Trophoblast cell (in vitro differentiated cells and primary cell): ENCODE measurements at places on chromosomes 16 and 17.

- no peak for DNase-seq
Measured at GRCh38 chr17:32493571-32493970, 6.8 kb downstream of the CDK5R1 start.

DNA sequence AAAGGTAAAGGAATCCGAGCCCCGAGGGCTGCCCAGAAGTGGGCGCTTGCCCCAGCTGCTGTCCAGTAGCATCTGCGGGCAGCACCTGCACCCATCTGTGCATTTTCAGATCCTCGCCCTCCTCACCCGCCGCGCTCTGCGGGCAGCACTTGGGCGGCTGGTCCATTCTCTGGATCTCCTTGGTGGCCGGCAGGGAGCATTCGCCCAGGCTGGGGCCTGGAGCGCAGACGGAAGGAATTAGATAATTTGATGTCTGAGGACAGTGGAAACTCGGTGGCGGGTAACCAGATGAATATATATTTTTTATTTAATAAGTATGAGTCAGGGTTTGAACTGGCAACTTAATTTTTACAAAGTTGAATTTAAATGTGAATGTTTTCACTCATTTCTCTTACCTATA, 88.5 kb downstream of the NPIPB11 start:
- no peak for DNase-seq

- no peak for DNase-seq
Measured at GRCh38 chr17:18235743-18236256, 10.4 kb downstream of the LLGL1 start.

DNA sequence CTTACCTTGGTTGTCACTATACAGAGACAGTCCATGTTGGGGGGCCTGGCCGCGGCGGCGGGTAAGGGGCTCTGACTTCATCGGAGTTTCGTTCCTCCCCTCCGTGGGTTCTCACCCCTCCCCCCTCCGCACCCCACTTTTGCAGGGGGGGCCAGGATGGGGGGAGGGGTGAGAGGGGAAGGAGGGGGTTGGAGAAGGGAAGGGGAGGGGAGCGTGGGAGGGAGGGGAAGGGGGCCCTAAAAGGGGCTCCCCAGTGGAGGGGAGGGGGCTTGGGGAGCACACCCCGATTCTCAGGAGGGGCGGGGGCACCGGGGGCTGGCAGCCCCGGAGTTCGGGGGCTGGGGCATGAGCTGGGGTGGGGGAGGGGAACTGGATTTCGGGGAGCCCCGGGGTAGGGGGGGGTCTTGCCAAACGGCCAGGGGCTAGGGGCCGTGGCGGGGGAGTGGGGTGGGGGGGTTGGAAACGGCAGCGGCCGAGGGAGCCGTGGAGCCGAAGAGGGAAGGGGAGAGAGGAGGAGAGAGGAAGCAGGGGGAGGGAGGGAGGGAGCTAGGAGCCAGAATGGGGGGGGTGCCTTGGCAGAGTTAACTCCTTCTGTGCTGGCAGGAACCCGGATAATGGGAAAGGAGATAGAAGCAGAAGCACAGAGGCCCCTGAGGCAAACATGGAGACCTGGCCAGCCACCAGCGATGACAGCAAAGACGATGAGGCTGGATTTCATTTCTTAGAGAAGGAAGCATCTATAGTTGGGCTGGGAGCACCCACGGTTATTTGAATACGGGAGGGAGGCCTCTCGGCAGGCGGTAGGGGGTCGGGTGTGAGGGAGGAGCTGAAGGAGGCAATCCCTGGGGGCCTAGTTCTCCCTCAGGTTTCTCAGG, 2.3 kb downstream of the DLG4 start:
- DNase-seq = no peak
